Amniotic stem cell (primary cell): ENCODE measurements at places on chromosomes 6 and 20.

DNA sequence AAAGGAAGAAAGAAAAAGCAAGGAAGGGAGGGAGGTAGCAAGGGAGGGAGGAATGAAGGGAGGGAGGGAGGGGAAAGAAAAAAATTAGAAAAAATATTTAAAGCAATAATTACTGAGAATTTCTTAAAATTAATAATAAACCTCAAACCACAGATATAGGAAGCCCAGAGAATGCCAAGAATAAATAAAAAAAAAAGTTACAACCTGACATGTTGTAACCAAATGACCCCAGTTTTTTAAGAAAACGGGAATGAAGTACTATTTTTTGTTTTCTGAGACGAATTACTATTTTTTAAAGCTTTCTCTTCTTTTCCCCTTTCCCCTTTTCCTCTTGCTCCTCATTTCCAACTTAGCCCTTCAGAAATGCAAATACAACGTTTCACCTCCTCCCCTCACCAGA lies 16.7 kb downstream of the SLC17A1 start:
- DNase-seq, result no peak

GRCh38 chr20:52047811-52048764 lies 143.5 kb downstream of the ZFP64 start:
- DNase-seq, result no peak

DNA sequence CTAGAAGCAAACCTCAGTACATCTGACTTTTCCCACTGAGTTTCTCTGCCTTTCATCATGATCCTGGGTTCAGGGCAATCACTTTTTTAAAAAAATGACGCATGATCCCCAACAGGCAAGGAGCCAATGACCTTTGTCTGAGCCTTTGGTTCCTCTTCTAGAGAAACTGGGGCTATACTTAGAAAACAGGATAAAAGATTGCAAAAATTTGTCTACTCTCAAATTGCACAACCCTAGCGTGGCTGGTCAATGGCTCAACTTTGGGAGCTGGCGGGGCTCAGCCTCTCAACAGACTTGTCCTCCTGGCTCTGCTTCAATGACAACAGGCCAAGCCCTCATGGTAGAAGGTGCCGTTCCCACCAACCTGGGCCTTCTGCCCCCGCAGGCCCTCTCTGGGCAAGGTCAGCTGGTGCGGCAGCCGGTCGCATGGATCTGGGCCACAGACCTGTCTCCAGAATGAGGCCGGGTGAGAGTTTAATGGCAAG lies 48.7 kb downstream of the PDYN start:
- DNase-seq, result no peak

DNA sequence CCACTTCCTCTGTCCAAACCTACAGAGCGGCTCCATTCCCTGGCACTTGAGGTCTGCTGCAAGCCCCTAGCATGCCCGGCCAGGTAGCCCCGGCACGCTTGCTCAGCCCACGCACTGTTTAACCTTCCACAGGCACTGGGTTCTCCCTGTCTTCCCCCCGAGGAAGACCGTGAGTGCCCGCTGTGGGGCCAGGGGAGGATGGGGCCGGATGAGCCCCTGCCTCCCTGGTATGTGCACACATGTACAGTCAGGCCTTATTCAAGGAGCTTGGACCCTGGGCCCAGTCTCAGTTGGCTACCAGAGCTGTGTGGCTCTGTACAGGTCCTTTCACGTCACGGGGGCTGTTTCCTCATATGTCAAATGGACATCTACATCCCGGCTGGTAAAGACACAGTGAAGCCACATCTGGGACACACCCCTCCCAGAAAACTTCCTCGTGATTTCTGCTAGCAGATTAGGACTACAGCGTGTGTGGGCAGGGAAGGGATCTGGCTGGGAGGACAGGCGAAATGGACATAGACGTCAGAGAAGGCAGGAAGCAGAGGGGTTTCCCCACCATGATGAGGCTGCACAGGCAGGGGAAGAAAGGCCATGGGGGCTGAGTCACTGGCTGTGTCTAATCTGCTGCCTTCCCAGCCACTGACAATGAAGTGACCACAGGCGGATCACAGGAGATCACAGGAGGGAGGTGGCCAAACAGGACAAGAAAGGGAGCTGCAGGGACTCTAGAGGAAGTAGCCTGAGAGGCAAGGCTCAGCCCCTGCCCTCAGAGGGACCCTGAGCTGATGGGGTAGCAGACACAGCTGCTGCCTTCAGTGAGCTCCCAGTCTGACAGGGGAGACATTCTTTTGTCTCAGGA lies 62.9 kb downstream of the MRPL14 start:
- no peak for DNase-seq

- no peak for DNase-seq
Observed at GRCh38 chr20:45087097-45087790, 13.7 kb downstream of the KCNS1 start.
